ENCODE measurements at places on chromosomes 6 and 20.

DNA sequence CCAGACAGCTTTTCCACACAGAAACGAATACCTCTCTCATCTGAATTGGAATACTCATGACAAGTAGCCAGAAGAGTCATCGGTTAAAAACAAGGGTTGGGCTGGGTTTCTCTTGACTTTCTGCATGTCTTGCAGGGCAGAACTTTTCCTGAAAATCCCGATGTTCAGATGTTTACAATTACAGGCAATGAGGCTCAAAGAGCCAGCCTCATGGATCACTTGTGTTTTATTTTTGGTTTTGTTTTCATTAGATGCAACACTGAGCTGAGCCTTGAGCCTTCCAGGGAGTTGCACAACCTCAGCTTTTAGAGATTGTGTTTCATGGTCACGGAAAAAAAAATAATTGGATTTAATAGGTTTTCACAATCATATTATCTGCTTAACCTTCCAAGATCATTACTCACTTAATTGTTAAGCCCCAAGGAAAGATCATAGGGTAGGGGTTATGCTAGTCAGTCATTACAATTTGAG is 288.1 kb upstream of the PRDM1 start:
- no peak for DNase-seq

DNA sequence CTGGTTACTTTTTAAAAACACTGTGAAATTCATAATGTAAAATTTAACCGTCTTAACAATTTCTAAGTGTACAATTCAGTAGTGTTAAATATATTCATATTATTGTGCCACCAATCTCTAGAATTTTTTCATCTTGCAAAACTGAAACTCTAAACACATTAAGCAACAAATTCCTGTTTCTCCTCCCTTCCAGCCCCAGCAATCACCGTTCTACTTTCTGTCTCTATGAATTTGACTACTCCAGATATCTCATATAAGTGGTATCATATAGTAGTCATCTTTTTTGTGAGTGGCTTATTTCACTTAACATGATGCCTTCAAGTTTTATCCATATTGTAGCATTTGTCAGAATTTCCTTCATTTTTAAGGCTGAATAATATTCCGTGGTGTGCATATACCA is 44.7 kb downstream of the RSPH3 start:
- no peak for DNase-seq

- no peak for DNase-seq
Observed at GRCh38 chr6:12097791-12098190, 85.7 kb downstream of the HIVEP1 start.

DNA sequence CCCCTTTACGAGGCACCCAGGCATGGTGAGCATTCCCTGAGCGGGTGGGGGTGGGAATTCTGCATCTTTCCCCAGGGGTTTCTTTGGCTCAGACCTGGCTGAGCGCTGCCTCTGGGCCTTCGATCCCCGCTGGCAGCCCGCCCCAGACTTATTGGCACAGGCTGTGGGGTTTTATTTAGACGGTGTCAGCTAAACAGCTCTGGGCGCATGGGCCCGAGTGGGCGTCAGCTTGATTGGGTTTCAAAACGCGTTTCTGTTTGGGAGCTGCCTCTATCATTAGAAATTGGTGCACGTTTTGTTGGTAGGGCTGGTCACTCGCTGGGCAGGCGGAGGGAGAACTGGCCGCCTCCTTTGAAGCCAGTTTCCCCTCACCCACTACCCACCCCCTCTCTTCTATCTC is 21.0 kb downstream of the PMEPA1 start:
- no peak for DNase-seq

DNA sequence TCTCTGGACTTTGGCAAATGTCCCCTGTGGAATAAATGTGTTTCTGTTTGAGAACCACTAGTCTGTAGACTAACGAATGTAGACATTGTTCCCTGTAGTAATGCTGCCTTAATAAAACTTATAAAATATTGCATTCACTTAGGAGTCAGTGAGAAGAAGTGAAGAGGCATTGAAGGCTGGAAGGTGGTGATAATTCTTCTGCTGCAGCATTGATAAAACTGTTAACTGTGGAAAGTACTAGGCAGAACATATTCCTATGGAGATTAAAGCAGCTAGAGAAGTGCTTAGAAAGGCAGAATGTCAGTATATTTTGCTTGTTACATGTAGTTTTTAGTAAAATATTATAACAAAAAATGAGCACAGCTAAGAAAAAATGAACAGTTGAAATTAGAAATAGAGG is 4.8 kb downstream of the PGK2 start:
- no peak for DNase-seq

All from stimulated activated CD4-positive, alpha-beta T cell treated with anti-CD3 and anti-CD28 coated beads, Interleukin-4, amount 100 ng/mL, for 48 hours (primary cell).